ENCODE measurements at places on chromosomes 6 and 20.

DNA sequence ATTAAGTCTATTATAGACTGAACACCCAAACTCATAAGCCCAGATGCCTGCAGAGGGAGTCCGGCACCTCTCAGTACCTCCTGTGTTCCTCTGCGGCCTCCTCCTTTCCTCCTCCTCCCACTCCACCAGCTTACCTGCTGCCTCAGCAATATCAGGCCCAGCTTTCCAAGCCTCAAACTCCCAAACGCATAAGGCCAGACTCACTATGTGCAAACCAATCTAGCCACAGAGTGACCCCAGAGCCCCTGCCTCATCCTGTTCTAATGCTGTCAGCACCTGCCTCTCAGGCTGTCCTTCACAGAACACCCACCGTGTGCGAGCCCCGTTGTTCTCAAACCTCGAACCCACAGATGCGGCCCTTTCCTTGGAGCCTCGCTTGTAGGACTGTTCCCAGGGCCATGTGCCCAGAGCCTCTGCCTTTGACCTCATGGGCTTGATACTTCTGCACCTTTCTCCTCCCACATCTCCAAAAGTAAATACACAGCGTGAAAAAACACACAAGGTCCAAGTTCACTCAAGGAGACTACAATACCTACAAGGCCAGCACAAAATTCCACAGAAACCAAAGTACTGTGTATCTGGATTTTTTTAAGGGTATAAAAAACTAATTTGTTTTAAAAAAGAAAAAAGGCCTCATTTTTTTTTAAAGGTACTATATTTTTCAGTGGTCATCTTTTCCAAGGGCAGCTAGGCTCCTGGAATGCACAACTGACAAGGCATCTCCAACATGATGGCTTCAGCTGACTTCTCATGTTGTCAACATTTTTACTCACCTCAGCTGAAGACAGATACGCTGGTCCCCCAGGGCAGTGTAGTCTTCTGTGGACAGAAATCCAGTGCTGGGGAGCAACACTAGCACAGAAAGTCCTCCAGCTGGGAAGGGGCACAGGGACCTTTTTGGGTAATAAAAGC is 52.3 kb downstream of the ABHD12 start:
- ATAC-seq: no peak

GRCh38 chr20:20856956-20857355 is 144.5 kb upstream of the RALGAPA2 start:
- no peak for ATAC-seq

DNA sequence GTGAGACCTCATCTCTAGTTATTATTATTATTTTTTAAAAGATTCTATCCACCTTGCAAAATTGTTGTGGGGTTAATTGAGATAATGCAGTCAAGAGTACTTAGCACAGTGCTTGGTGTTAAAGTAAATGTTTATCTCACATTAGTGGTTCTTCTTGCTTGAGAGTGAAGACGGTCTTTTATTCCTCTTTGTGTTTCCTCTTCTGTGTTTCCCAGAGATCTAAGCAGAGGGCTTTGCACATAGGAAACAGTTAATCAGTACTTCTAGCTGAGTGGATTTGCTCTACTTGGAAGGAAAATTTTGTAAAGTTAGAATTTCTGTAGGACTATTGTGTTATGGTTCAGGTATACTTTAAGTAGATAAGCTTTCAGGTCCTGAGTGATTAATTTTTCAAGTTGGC is 3.5 kb downstream of the ARMC2 start:
- no peak for ATAC-seq

- ATAC-seq: no peak
Measured at GRCh38 chr20:32823737-32824588, 4.2 kb downstream of the MAPRE1 start.

GRCh38 chr20:59144179-59144830 is 19.3 kb upstream of the ZNF831 start:
- no peak for ATAC-seq

DNA sequence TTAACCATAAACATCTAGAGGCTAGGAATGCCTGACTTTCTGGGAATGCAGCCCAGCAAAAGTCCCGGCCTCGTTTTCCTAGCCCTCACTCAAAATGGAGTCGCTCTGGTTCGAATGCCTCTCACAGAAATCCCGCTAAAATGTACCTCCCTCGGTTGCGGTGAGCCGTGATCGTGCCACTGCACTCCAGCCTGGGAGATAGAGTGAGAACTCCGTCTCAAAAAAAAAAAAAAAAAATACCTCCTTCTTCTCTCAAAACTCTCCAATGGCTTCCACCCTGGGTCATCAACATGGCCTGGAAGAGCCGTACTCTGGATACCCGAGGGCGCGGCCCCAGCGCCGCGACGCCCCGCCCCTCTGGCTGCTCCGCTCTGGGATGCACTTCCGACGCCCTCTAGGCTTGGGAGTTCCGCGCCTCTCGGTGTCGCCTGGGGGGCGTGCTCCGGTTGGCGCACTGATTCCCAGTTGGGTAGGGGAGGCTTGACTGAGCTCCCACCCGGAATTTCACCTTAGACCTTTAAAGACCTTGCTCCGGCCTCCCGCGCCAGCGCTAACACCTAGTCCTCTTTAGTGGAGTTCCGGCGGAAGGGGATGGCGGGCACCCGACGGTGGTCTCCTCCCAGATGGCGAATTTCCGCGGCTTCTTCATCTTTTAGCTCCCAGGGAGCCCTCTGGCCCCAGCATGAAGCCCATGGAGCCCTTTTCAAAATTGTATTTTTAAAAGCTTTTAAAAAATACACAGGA is 12.3 kb downstream of the HMGN4 start:
- ATAC-seq: peak; percentile 65

DNA sequence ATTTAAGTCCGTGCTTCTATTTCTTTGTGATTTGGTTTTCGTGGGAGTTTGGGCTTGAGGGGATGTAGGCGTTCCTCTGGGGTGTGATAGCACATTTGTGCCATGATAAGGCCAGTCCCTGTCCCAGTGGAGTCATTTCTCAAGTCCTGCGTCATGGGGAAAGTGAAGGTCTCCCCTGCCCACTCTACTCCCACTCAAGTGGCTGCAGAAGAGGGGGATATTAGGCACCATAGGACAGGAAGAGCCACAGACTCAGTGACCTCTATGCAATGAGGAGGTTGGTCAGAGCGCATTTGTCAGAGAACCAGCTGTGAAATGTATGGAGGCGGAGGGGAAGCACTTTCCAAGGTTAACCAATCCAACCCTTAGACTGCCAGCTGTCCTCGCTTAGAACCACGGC is 51.9 kb upstream of the EDN1 start:
- ATAC-seq: no peak

GRCh38 chr6:167209577-167209975 is 51.8 kb upstream of the GPR31 start:
- no peak for ATAC-seq

- peak; percentile 79 for ATAC-seq
Measured at GRCh38 chr6:143196525-143197225, 136.0 kb downstream of the AIG1 start.

DNA sequence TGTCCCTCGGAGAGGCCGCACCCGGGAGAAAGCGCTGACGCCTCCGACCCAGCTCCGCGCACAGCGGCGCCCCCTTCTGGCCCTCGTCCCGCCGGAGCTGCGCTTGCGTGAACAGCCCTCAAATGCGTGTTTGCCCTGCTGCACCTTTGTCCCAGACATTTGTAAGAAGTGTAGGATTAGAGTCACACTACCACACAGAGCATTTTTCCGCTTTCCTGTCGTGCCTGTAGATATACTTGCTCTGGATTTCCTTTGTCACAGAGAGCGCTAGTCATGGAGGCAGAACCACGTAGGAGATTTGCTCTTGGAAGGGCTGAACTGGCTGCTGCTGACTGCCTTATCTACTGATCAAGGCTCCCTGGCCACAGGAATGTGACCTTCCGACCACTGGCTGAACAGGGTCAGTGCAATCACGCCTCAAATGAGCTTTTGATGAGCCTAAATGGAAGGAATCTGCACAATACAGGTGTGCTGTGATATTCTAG is 62.3 kb downstream of the PAX1 start:
- ATAC-seq: no peak

DNA sequence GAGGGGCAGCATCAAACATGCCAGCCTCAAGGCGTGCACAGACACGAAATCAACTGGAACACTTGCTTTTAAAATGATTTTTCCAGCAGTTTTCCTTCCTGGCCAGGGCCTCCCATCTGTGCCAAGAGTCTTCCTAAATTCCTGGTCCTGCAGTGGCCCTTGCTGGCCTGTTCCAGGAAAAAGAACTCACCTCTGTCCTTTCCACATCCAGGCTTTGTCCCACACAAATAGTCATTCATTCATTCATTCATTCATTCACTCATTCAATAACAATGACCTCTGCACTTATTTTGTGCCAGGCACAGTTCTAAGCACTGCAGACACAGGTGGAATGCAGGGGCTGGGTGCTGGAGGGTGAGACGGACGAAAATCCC is 89.0 kb upstream of the CCDC167 start:
- ATAC-seq: no peak

- no peak for ATAC-seq
Measured at GRCh38 chr6:162343936-162344645, 383.5 kb downstream of the PRKN start.

- ATAC-seq: no peak
Measured at GRCh38 chr20:41170386-41171105, 33.2 kb downstream of the PLCG1 start.

GRCh38 chr6:105014954-105015353 is 58.0 kb downstream of the LIN28B start:
- no peak for ATAC-seq

- ATAC-seq: no peak
Measured at GRCh38 chr20:54116550-54117235, 46.3 kb upstream of the BCAS1 start.

- ATAC-seq: no peak
Measured at GRCh38 chr20:63859166-63859699, 2.1 kb upstream of the ABHD16B start.

DNA sequence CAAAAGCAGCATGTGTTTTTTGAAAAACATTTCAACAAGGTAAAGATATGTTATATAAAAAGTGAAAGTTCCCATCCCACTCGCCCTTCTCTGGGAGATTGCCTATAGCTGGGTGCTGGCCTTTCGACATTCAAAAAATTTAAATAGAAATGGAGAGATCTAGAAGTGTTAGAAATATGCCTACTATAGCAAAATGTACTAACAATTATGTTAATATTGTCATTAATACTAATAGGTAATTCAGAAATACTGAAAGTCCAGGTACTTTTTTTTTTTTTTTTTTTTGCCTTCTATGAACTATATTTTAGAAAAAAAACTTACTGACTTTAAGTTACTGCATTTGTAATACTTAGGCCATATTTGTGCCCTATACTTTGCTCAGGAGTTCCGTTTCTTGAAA is 87.1 kb downstream of the SESN1 start:
- no peak for ATAC-seq

GRCh38 chr6:104014163-104014959 is 845.4 kb downstream of the HACE1 start:
- no peak for ATAC-seq

DNA sequence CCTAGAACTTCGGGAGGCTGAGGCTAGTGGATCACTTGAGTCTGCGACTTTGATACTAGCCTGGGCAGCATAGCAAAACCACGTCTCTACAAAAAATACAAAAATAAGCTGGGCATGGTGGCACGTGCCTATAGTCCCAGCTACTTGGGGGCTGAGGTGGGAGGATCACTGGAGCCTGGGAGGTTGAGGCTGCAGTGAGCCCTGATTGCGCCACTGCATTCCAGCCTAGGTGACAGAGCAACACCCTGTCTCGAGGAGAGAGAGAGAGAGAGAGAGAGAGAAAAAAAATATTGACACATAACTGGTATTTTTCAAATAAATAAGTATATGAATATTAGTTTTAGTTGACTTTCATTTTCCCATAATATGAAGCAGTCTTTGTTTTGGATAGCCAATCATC is 222.2 kb downstream of the BTBD9 start:
- no peak for ATAC-seq

DNA sequence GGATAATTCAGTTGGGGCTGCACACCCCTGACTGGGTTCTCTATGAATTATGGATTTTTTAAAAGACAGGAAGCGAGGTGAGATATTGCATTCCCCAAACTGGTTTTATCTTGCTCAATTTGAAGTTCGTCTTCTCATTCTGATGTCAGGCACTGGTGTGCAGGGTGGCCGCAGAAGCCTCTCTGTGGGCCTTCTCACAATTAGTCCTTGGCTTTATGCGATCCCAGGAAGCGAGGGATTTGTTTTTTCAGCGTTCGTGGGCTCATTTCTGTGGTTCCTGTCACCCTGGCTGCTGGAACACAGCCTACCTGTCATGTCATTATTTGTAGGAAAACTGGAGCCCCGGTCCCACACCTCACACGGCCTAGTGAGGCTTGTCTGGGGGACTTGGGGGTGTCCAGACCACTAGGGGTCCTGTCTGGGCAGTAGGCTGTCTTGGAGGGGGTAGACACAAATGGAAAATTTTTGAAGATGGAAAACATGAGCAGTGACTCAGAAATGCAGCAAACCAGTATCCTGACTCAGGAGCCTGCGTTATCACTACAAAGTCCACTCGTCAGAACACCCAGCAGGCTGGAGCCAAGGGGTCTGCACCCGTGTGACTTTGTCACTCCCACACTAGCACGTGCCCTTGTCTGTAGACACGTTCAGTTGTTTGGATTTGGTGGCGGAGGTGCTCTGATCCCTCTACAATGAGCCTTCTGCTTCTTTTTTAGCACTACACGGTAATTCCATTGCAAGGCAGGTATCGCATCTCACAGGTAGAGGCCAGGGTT is 42.2 kb downstream of the GNAS-AS1 start:
- ATAC-seq: peak; percentile 20

DNA sequence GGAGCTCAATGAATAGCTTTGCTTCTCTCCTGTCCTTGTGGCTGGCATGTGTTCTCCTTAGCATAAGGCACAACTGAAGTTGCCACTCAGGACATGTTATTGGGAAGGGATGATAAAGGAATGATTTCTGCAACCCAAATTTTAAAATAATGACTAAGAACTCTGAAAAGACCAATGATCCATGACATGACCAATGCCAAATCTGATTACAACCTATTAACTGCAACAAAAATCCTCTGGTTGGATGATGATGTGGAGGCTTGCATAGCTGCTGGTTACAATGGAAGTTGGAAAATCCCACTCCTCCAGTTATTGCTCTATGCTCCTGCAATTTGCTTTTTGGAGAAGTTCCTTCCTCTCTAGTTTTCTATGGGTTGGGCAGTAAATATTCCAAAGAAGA is 63.4 kb upstream of the FBXL4 start:
- ATAC-seq: no peak

DNA sequence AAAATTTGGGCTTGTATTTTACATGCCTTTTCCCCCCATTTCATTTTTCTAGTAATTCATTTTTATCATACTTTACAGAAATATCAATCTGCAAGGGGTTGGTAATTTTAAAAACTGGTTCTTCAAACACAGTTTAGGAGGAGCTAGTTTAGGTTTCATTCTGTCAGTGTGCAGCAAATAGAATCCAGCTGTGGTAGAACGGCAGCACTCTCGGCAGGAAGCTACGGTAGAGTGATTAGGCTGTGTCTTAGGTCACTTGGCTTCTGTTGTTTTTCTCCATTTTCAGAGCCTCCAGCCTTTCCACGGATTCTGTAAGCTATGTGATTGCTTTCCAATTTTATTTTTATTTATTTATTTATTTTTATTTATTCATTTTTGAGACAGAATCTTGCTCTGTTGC is 32.7 kb downstream of the TLDC2 start:
- no peak for ATAC-seq

DNA sequence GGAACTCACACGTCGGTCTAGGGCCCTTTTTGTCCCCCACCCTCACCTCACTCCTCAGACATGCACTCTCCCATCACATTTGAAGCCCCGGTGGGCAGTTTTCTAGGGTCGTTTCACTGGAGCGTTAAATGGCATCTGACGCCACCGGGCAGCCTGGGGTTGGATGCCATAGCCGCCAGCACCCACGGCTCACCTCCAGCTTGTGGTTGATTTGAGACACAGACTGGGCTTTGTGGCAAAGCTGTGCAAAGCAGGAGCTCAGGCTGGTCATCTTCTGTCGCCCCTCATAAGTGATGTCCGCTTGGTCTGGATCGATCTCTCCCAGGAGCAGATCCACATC is 530 bp downstream of the GOPC start:
- no peak for ATAC-seq

All from motor neuron (in vitro differentiated cells).